ENCODE measurements at places on chromosomes 3 and 15. TPM values are rescaled to one million over a fixed set of nuclear protein-coding genes. Genes with fewer than 3 reads are reported as not detected.

- DNase-seq = no peak
Measured at GRCh38 chr15:70341566-70341965, 243.8 kb upstream of the TLE3 start.

- DNase-seq = no peak
Measured at GRCh38 chr3:10244009-10244408, 4.2 kb upstream of the TATDN2 start.

Gene PIGX
- polyA plus RNA-seq = 11.5 TPM

- no peak for DNase-seq
Measured at GRCh38 chr15:33007303-33007855, 187.1 kb downstream of the FMN1 start.

Gene FAM240A
- not detected for polyA plus RNA-seq

Gene NPAP1
- not detected for polyA plus RNA-seq

Gene KLHL6
- 1.3 TPM for polyA plus RNA-seq

Gene PIGBOS1
- 15.4 TPM for polyA plus RNA-seq

GRCh38 chr3:57557085-57557537 lies 1.0 kb downstream of the PDE12 start:
- no peak for DNase-seq

GRCh38 chr15:90400759-90401314 lies 12.8 kb downstream of the IQGAP1 start:
- DNase-seq = peak; percentile 82

DNA sequence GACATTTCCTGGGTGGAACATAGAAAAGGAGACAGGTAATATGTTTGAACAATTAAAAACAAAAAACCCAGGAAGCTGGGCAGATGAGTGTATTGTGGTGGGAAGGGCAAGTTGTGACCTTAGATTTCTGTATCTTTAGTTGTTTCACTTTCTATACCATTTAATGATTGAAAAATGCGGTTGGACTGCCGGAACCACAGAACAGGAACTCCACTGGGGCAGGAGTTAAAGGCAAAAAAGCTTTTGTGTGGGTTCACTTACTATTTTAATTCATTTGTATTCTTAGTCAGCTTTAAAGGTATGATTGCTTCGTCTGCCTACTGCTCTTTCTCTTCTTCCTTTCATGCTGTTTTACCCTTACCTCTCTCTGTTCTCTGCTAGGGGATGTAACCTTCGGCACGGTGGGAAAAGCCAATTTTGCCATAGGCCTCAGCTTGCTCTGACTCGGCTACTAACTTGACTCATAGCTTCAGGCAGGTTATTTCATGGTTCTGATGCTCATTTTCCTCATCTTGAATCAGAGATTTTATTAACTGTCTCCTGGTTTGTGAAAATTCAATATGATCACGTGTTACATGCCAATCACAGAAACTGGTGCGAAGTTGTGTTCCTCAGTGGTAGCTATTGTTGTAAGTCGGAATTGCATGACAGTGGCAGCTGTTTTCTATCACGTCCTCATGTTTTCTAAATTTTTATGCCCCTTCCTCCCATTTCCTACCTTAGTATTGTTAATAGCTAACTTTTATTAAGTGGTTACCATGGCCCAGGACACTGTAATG lies 1.6 kb upstream of the MCTP2 start:
- DNase-seq = no peak

DNA sequence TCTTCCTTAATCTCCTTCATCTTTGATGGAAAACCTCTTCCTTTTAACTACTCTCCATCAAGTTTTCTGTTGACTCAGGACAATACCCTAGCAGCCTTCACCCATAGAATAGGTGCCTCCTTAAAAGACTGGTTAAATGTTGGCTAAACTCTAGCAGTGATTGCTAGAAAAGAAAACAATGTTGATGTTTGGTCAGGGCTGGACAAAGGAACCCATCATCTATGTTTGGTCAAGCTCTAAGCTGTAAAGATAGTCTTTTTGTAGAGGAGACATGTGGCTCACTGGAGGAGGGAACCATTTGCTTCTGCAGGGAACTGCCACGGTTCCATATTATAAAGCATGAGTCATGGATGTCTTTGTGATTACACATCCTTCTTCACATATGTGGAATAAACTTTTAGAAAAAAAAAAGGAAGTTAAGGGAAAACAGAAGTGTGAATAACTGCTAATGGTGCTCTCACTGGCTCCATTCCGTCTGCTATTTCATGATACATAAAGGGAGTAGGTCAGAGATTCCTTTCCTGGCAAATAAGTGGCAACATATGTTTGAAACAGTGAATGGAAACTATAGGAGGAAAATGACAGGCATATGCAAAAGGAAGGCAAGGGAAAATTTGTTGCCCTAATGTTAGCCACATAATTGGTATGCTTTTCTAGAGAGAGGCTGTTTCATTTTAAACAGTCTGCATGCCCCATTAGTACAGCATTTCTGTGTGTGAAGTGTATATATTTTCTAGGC lies 78.2 kb downstream of the CMSS1 start:
- DNase-seq = no peak

Gene C3orf62
- polyA plus RNA-seq = 8.0 TPM

- DNase-seq = no peak
Measured at GRCh38 chr3:191244242-191244867, 45.3 kb downstream of the OSTN start.

DNA sequence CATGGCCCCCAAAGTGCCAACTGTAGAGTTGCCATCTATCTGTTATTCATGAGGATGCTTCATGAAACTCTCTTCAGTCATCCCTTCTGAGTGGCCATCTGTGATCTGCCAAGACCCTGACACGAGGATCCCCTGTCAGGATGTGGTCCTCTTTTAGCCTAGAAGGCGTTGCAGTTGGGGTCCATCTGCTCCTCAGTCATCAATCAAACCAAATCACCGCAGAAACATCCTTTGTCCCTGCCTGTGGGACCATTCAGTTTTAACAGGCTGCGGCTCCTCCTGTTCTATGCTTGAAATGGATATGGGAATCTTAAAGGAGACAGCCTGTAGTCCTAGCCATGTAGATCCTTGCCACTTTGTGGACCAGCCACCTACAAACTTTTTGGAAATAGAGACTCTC lies 5.9 kb upstream of the RPS27L start:
- no peak for DNase-seq

- DNase-seq = no peak
Measured at GRCh38 chr3:115960799-115961198, 337.5 kb downstream of the GAP43 start.

DNA sequence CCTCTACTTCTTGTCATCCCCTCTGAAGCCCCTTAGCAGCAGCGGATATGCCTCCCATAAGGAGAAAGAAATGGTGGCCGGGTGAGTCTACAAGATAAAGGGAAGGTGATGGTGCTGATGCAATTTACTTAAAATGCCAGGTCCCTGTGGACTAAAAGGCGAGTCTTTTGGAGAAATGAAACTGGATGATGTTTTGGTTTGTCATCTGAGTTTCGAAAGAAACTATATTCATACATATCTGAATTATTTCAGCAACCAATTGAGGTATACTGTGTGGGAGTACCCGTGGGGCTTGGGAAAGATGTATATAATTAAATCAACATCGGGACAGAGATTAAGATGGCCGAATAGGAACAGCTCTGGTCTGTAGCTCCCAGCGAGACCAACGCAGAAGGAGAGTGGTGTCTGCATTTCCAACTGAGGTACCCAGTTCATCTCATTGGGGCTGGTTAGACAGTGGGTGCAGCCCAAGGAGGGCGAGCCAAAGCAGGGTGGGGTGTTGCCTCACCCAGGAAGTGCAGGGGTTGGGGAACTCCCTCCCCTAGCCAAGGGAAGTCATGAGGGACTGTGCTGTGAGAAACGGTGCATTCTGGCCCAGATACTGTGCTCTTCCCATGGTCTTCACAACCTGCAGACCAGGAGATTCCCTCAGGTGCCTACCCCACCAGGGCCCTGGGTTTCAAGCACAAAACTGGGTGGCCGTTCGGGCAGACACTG lies 210.6 kb upstream of the CHRM5 start:
- DNase-seq = no peak

Gene PLA2G4E
- polyA plus RNA-seq = not detected

- DNase-seq = no peak
Measured at GRCh38 chr3:169295126-169295525, 368.4 kb downstream of the MECOM start.

Gene IQCF5
- not detected for polyA plus RNA-seq

GRCh38 chr15:70437882-70438451 lies 325.4 kb downstream of the UACA start:
- no peak for DNase-seq

Gene THPO
- 0.15 TPM for polyA plus RNA-seq

- no peak for DNase-seq
Measured at GRCh38 chr3:100634493-100635272, 25.3 kb downstream of the ADGRG7 start.

Gene KBTBD13
- 0.25 TPM for polyA plus RNA-seq

Gene C2CD4B
- polyA plus RNA-seq = 0.56 TPM

Gene KNSTRN
- 4.1 TPM for polyA plus RNA-seq

Gene SLC7A14
- not detected for polyA plus RNA-seq

GRCh38 chr3:116930786-116931185 lies 221.2 kb downstream of the TUSC7 start:
- no peak for DNase-seq

- DNase-seq = no peak
Measured at GRCh38 chr3:133474817-133475216, 75.0 kb downstream of the BFSP2 start.

Gene TGFBR2
- polyA plus RNA-seq = 153 TPM

- no peak for DNase-seq
Measured at GRCh38 chr15:39583596-39584265, 2.9 kb downstream of the THBS1 start.

Gene PIF1
- 4.2 TPM for polyA plus RNA-seq

Gene LINGO1
- 0.38 TPM for polyA plus RNA-seq

- no peak for DNase-seq
Measured at GRCh38 chr3:196335503-196335948, 2.7 kb downstream of the TM4SF19 start.

Gene EPHB1
- polyA plus RNA-seq = not detected

DNA sequence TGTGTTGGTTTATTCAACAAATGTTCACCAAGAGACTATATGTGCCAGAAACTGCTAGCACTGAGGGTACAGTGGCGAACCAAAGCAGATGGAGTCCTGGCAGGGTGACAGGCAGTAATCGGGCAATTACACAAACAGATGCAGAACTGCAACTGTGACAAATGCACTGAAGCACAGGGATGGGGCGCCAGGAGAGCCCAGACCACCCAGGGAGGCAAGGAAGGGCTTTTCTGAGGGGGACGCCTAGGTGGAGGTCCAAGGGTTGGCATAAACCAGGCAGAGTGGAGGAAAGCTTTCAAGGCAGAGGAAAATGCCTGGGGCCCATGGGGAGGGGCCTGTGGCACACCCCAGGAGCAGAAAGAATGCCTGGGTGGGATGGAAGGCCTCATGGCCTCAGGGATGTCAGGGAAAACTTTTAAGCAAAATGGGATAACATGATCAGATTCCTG lies 5.5 kb downstream of the DIS3L start:
- no peak for DNase-seq

Gene LMAN1L
- polyA plus RNA-seq = not detected

DNA sequence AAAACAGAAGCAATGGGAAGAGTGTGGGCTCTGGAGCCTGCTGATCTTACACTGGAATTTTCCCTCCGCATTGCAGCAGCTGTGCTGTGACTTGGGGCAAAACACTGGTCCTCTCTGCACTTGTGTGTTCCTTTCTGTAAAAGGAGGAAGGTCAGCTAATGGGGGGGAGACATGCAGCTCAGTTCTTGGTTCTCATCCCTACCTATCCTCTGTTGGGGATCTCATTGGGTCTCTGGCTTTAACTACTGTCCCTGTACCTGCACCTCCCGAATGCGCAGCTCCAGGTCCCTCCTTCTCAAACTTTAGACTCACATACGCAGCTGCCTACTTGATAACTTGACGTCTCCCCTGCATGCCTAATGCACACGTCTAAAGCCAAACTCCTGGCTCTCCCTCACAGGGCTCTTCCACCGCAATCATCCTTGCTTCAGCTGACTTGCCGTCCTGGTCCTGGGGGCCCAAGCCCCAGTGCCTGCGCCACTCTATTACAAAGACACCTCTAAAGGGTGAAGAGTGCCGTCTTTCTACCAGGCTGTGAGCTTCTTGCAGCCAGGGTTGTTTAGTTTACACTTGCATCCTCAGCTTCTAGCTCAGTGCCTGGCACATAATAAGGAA lies 5.9 kb upstream of the TMEM44 start:
- no peak for DNase-seq

Gene ARNT2
- polyA plus RNA-seq = 0.63 TPM

GRCh38 chr3:190059242-190059590 lies 61.5 kb downstream of the P3H2 start:
- no peak for DNase-seq

GRCh38 chr3:77524946-77525682 lies 485.2 kb downstream of the ROBO2 start:
- no peak for DNase-seq

GRCh38 chr15:44034933-44035624 lies 160.0 kb downstream of the FRMD5 start:
- no peak for DNase-seq

Data from aorta (tissue), 5 donors.